ENCODE measurements at places on chromosomes 7 and 10.

GRCh38 chr7:74344132-74344496 lies 54.9 kb downstream of the CLIP2 start:
- DNase-seq, result peak; percentile 56

- DNase-seq, result no peak
These were observed 17.4 kb downstream of the CYP3A4 start for GRCh38 chr7:99766484-99767099.

- no peak for DNase-seq
These were observed 56.5 kb downstream of the LYZL1 start for GRCh38 chr10:29345144-29345909.

GRCh38 chr10:131227163-131227740 lies 84.3 kb downstream of the TCERG1L start:
- no peak for DNase-seq

DNA sequence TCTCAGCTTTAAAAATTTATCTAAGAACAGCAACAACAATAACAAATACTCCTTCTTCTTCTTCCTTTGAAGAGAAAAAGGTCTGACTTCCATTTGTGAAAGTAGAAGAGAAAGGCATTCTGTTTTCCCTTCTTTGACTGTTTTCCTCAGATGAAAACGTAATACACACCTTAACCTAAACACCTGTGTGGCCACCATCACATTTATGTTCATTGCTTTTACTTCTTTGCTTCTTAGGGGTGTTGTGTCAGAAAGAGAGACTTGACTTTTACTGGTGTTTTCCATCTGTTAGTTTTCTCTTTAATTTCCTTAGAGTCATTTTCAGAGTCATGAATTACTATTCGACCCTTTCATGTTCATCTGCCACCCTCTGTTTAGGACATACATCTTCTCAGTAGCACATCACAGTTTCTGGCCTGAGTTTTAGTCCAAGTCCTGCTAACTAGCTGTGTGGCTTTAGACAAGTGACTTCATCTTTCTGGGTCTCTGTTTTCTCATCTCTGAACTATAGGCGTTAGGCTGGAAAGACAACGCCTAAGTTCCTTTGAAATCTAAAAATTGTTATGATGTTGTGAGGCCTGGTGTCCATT lies 283.8 kb downstream of the GATA3 start:
- no peak for DNase-seq

DNA sequence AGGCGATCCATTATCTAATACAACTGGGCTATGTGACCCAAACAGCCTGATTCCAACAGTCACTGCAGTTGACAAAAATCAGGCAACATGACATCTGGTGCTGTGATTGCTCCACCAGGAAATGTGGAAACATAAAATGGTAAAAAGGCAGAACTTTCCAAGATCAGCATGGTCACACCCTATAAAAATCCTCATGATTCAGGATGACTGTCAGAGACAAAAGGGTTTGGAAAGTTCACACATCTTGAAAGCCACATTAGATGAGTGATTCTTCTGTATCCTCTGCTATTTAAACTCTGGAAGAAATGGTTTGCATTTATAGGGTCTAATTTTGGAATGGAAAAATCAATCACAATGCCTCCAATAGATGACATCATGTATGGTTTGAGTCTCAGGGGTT lies 662.6 kb upstream of the IGFBP3 start:
- DNase-seq, result peak; percentile 48

DNA sequence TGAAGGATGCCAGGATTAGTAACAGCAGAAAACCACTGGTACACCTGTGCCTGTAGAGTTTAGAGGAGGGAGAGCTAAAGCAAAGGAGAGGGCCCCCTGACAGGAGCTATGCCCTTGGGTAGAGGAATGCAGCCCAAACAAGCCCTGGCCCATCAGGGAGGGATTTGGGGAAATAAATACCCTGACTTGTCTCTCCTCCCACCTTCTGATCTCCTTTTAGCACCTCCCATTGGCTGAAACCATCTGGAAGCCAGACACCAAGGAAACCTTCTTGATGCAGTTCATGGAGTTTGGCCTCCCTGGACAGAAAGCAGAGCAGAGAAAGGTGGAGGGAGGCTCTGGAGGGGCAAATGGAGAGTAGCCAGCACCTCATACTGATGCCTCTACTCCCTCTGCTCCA lies 45.3 kb downstream of the ADRA2A start:
- no peak for DNase-seq

- no peak for DNase-seq
These were observed 8.4 kb upstream of the URGCP start for GRCh38 chr7:43914795-43915194.

DNA sequence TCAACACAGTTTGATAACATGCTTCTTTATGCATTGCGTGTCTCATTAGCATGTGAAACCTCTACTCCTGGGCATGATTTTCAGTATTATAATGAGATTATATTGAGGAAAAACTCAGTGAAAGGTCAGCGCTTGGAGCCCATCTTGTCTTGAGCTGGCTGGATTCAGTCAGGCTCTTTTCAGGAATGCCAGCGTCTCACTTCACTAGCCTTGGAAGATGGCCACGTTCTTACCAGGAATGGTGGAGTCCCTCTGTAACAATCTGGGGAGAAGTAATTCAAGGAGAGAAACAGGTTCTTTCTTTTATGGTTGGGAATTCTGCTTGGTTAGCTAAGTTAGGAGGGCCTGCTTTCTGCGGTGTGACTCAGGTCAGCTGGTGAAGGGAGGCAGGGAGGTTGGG lies 241.0 kb downstream of the GALNT17 start:
- no peak for DNase-seq

All from EL (cell line).